AG04450 (cell line): ENCODE measurements at places on chromosomes 16 and 17.

GRCh38 chr17:7313088-7313889 is 1.9 kb downstream of the GPS2 start:
- DNase-seq, result no peak

DNA sequence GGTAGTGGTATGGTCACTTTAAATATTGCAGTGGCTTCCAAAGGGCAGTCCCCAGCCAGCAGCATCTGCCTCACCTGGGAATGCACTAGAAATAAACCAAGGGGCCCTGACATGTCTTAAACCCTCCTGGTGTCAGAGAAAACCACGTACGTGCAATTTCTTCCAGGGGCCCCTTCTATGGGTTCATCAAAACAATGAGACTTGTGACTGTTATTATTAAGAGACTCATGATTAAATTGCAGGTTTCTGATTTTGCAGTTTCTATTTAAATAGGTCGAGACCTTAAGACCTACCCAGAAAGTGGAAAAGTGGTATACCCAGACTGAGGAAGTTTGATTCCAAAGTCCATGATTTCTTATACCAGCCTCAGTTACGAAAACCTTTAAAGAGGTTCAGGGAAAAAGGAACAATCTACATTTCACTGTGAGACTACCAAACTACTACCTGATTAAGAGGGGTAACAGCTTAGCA is 746 bp upstream of the POLG2 start:
- DNase-seq, result no peak

DNA sequence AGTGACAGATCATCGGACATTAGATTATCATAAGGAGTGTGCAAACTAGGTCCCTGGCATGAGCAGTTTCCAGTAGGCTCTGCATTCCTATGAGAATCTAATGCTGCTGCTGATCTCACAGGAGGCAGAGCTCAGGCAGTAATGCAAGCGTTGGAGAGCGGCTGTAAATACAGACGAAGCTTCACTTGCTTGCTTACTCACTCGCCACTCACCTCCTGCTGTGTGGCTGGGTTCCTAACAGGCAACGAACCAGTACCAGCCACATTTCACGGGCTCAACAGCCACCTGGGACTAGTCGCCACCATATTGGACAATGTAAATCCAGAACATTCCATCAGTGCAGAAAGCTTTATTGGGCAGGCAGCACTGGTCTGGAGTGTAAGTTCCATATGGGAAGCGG is 7.7 kb downstream of the JPH3 start:
- no peak for DNase-seq

DNA sequence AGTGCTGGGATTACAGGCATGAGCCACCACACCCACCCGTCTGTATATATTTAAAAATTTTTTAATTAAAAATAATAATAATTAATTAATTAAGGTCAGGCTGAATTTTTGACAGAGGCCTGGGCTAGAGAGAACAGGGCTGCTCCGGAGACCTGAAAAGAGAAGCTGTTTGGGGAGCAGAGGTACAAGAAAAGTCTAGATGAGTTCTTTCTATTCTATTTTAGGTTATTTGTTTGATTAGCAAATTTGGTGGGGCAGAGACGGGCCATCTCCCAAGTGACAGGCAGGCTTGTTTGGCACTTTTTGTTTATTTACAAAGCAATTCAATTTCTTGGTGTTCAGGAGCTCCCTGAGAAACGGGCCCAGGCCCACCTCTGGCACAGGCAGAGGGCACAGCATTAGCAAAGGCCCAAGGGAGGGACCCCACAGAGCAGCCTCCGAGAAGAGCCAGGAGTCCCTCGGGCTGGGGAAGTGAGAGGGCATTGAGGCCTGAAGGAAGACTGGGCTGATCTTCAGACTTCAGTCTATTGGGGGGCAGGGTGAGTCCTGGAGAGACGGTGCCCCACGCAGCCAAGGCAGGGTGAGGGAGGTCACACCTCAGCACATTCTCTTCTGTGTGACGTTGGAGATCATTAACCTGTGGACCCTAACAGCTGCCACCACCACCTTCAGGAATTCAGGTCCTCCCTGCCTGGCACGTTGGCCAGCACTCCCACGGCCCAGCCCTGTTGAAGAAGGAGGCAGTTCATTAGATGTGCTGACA is 10.8 kb upstream of the RIPOR1 start:
- no peak for DNase-seq
